ENCODE measurements at places on chromosomes 16 and 17. TPM values are rescaled to one million over a fixed set of nuclear protein-coding genes. Genes with fewer than 3 reads are reported as not detected.

The CES1 gene
- under 0.01 TPM for total RNA-seq

The TNFSF12 gene
- 3.6 TPM for total RNA-seq

The CDH15 gene
- under 0.01 TPM for total RNA-seq

The LPO gene
- total RNA-seq: not detected

The PAM16 gene
- total RNA-seq: 36.4 TPM

The VWA3A gene
- not detected for total RNA-seq

The CNTNAP1 gene
- total RNA-seq: 15.0 TPM

The KRT28 gene
- total RNA-seq: not detected

The CLEC10A gene
- not detected for total RNA-seq

The CCL7 gene
- 2.5 TPM for total RNA-seq

The SNX20 gene
- not detected for total RNA-seq

Data from regular cardiac myocyte (primary cell).